ENCODE measurements at places on chromosomes 7 and 10. TPM values are rescaled to one million over a fixed set of nuclear protein-coding genes. Genes with fewer than 3 reads are reported as not detected.

SLC26A5 gene
- total RNA-seq, result not detected

LFNG gene
- total RNA-seq, result 12.6 TPM

IL2RA gene
- total RNA-seq, result not detected

FAM20C gene
- total RNA-seq, result 44.4 TPM

C7orf57 gene
- total RNA-seq, result not detected

TMEM176A gene
- total RNA-seq, result not detected

ELFN1 gene
- total RNA-seq, result 0.85 TPM

C10orf62 gene
- total RNA-seq, result not detected

ARMC3 gene
- not detected for total RNA-seq

CALCR gene
- total RNA-seq, result not detected

KLF14 gene
- not detected for total RNA-seq

SORCS1 gene
- not detected for total RNA-seq

HOXA1 gene
- 1.5 TPM for total RNA-seq

SAP25 gene
- total RNA-seq, result 2.4 TPM

FAM237B gene
- total RNA-seq, result not detected

MYOZ1 gene
- not detected for total RNA-seq

SLC18A2 gene
- not detected for total RNA-seq

EVX1 gene
- not detected for total RNA-seq

SFTPA1 gene
- not detected for total RNA-seq

DDIT4 gene
- 53.0 TPM for total RNA-seq

GRM3 gene
- total RNA-seq, result not detected

CFAP69 gene
- 4.4 TPM for total RNA-seq

C7orf33 gene
- not detected for total RNA-seq

OR9A2 gene
- total RNA-seq, result not detected

ST8SIA6 gene
- total RNA-seq, result 0.51 TPM

NKX2-3 gene
- total RNA-seq, result not detected

SVOPL gene
- not detected for total RNA-seq

VWDE gene
- 0.11 TPM for total RNA-seq

CYP3A5 gene
- total RNA-seq, result not detected

UCMA gene
- not detected for total RNA-seq

ASZ1 gene
- total RNA-seq, result not detected

HNRNPF gene
- total RNA-seq, result 230 TPM

CTAGE6 gene
- total RNA-seq, result not detected

PDE6C gene
- total RNA-seq, result not detected
